ENCODE measurements at places on chromosomes 1 and 21. TPM values are rescaled to one million over a fixed set of nuclear protein-coding genes. Genes with fewer than 3 reads are reported as not detected.

SPATA1 gene
- 0.81 TPM for total RNA-seq

KCNT2 gene
- total RNA-seq: 1.0 TPM

OR2L5 gene
- total RNA-seq: not detected

ITLN1 gene
- 2.3 TPM for total RNA-seq

BRDT gene
- not detected for total RNA-seq

DNA sequence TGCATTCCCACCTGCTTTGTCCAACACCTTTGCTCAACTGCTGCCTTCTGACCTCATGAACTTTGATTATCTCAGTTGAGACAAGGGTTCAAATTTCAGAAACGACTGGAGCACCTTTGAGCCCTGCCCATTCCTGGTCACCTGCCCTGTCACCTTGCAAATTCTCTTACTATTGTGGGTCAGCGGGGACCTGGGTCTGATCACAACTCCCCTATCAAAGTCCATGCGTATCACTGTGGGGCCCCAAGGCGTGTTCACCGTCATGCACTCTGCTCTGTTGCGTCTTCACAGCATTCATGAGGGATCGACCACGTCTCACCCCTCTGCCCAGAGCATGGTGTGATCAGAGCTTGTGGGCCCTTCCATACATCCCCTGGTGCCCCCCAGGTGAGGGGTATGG, 12.9 kb downstream of the PTPRF start:
- no peak for DNase-seq

GRCh38 chr1:180237869-180238476, 7.9 kb downstream of the LHX4 start:
- DNase-seq: no peak

GRCh38 chr21:42289926-42290325, 25.3 kb downstream of the TFF3 start:
- peak; percentile 60 for DNase-seq

DNA sequence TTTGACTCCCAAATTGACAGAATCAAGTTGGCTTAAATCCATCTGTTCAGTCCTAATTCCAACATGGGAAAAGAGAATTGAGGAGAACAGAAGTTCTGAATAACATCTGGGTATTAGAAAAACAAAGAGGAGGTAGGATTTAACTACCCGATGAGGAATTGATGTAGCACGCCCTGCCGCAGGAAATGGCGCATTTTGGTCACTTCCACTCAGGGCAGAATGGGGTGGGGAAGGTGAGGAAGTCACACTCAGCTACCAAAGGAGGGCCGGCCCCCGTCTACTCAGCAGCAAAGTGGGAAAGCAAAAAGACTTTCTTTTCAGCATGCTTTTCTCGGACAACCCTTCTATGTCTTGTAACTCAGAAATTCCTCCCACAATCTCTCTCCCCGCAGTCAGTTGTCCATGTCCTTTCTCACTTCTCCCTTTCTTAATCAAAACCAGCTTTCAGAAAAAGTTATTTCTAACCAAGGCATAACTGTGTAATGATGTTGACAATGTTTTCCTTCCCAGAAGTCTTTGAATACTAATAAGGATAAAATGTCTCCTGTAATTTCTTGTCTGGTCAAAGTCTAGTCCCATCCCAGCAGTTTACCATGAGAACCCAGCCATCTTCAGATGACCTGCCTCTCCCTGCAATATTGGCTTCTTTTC, 60.5 kb upstream of the SIPA1L2 start:
- no peak for DNase-seq

- DNase-seq: no peak
Measured at GRCh38 chr1:174954671-174955669, 44.8 kb upstream of the CACYBP start.

- peak; percentile 85 for DNase-seq
Measured at GRCh38 chr1:156082309-156083091, at the start of gene MEX3A. Gene MEX3A (minus strand): TSS chr1:156082465. CDS start chr1:156081998, 467 bp downstream.

GRCh38 chr1:221672965-221673364, 68.9 kb downstream of the DUSP10 start:
- DNase-seq: no peak

GRCh38 chr1:227370533-227371254, 52.4 kb upstream of the CDC42BPA start:
- no peak for DNase-seq

DNA sequence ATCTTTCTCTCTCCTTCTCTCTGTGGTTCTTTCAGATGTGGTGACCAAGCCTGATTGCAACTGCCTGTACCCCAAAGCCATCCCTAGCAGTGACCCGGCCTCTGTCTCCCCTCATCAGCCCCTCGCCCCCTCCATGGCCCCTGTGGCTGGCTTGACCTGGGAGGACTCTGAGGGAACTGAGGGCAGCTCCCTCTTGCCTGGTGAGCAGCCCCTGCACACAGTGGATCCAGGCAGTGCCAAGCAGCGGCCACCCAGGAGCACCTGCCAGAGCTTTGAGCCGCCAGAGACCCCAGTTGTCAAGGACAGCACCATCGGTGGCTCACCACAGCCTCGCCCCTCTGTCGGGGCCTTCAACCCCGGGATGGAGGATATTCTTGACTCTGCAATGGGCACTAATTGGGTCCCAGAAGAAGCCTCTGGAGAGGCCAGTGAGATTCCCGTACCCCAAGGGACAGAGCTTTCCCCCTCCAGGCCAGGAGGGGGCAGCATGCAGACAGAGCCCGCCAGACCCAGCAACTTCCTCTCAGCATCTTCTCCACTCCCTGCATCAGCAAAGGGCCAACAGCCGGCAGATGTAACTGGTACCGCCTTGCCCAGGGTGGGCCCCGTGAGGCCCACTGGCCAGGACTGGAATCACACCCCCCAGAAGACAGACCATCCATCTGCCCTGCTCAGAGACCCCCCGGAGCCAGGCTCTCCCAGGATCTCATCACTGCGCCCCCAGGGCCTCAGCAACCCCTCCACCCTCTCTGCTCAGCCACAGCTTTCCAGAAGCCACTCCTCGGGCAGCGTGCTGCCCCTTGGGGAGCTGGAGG, 12.7 kb downstream of the CSF1 start:
- no peak for DNase-seq
